ENCODE measurements at places on chromosomes 11 and 22.

DNA sequence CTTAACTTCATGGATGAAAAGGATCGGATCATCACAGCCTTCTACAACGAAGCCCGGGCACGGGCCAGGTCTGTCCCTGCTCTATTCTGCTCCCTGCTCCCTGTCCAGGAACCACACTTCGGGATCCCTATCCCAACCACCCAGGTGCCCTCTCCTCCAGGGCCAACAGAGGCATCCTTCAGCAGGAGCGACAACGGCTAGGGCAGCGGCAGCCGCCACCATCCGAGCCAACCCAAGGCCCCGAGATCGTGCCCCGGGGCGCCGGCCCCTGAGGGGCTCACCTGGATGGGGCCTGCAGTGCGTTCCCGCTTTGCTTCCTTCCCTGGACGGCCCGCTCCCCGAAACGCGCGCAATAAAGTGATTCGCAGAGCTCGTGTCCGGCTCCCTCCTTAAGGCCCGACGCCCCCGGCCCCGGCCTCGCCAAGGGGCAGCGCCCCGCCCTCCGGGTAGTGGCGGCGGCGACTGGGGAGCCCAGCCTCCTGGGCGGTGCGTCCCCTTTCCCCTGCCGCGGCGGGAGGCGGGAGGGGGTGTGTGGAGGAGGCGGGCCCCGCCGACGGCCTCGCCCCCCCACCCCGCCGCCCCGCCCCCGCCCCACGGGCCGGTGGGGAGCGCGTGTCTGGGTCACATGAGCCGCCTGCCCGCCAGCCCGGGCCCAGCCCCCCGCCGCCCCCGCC is at the start of gene VEGFB:
Gene VEGFB, plus strand, starts transcription at position 672 of the 674 bp plus-strand sequence. CDS start 250 bp downstream, outside the sequence.
- DNase-seq = peak; percentile 78

DNA sequence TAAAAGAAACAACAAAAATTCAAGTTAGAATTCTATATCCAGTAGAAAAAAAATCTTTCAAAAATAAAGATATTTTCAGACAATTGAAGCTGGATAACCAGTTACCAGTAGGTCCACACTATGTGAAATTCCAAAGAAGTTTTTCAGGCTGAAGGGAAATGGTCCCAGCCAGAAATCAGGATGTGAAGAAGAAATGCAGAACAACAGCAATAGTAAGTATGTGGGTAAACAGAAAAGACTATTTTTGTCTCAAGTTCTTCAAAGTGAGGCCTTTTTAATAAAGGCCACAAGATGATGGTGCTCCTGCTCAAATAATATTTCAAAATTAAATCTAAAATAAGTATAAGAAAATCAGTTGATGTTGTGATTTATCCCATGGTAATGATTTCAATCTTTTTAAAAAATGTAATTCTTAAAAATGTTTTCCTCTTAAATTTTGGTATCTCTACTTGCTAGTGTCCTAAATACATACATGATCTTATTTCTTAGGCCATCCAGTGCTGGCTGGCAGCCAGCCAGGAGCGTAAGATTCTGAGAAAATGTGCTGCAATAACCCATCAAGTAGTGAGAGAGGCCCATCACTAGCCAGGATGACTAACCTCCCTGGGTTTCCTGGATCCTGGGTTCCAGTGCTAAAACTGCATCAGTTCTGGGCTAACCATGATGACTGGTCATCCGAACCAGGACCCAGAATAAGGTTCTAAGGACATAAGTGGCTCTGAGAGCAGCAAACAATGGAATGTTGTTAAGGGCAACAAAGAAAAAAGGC is 15.6 kb upstream of the UCP3 start:
- peak; percentile 64 for DNase-seq

- DNase-seq = no peak
Observed at GRCh38 chr11:69658626-69659450, 16.3 kb downstream of the LTO1 start.

GRCh38 chr11:76361776-76362175 is 19.2 kb downstream of the THAP12 start:
- no peak for DNase-seq

- no peak for DNase-seq
Observed at GRCh38 chr22:24460418-24461089, 33.2 kb downstream of the ADORA2A start.

DNA sequence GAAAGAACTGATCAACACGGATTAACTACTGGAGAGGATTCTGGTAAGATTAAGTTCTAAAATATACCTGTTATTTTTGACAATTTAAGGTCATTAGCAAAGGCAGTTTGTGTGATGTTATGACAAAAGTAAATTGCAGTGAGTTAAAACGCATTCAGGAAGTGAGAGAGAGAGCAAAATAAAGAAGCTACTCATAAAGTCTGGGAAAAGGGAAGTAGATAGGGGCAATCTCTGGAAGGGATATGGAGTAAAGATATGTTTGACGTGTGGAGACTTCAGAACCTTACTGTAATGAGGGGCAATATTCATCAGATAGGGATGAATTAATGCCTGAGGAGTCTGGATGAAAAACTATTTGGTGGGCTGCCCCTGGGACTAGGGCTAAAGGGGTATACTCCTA is 16.8 kb downstream of the OR56B4 start:
- no peak for DNase-seq

DNA sequence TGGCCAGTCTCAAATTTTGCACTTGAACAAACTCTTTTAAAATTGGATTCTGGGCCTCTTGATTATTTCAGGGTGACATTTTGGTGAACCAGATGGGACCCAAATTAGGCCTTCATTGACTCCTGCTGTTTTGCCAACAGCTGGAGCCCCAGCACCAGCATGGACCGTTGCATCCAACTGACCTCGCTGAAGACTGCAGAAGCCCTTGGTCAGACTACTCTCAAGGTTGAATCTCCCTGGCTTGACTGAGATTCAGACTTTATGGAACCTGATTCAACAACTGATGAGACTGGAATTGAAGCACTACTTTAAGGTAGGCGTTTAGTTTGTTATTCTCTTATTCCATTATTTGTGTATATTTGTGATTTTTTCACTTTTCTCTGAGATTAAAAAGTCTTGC is 41.7 kb downstream of the NARS2 start:
- no peak for DNase-seq

DNA sequence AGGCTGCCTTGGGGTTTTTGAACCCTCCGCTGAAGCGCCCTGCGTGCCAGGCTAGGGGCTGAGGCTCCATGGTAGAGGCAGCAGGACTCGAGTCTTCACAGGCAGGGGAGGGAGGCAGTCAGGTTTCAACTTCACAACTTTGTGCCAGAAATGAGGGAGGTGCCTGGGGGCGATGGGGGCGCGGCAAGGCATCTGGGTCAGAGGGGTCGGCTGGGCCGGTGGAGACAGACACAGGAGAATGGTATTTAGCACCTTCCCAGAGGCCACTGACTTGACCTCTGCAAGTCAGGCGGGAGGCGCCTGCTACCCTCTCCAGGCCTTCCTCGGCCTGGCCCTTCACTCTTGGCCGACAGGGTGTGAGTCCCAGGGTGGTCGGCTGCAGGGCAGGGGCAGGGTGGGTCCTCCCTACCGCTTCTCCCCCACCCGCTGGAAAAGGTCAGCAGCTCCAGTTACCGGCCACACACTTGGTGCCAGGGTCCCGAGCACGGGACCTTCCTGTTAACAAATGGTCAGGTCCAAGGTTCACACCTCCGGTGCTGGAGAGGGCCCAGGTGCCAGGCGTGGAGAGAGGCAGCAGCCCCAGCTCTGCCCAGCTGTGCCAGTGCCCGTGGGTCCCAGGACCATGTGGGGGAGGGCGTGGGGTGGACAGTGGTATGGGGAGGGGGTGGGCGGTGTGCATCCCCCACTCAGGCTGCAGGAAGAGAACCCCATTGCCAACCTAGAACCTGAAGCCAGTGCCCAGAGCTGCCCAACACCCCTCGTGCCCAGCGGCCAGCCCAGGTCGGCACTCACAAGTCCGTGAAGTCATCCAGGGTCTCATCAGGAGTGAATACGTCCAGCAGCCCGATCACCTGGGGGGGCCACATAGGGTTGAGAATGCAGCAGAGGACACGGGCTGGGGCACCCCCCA is 3.8 kb downstream of the MAPK12 start:
- no peak for DNase-seq

GRCh38 chr11:129281471-129282415 is 89.6 kb upstream of the ARHGAP32 start:
- no peak for DNase-seq

DNA sequence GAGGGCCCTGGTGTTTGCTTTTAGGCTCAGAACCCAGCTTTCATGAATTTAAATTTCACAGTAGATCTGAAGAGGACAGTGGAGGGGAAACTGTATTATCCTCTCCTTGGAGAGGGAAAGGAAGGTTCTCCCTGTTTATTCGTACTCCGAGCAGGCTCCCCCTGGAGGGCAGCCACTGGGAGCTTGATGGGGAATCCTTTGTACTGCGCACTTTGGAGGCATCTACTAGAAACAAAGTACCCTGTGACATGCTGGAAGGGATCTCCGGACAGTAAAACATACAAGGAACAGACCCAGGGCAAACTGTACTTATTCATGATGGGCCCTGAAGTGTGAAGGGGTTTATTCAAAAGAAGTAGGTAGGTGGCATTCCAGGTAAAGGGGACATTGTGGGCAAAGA is 27.2 kb downstream of the NAV2 start:
- DNase-seq = no peak

GRCh38 chr11:71490731-71491390 is 36.2 kb upstream of the KRTAP5-7 start:
- DNase-seq = no peak

GRCh38 chr11:38582756-38583155 is 1984.7 kb upstream of the RAG2 start:
- no peak for DNase-seq

- DNase-seq = peak; percentile 46
Observed at GRCh38 chr11:63613517-63614135, 607 bp downstream of the PLAAT3 start.

GRCh38 chr11:48085688-48086087 is 105.3 kb downstream of the PTPRJ start:
- DNase-seq = no peak

GRCh38 chr11:12430351-12430750 is 53.0 kb downstream of the PARVA start:
- no peak for DNase-seq

GRCh38 chr11:2320568-2321310 is 18.9 kb downstream of the TSPAN32 start:
- no peak for DNase-seq

DNA sequence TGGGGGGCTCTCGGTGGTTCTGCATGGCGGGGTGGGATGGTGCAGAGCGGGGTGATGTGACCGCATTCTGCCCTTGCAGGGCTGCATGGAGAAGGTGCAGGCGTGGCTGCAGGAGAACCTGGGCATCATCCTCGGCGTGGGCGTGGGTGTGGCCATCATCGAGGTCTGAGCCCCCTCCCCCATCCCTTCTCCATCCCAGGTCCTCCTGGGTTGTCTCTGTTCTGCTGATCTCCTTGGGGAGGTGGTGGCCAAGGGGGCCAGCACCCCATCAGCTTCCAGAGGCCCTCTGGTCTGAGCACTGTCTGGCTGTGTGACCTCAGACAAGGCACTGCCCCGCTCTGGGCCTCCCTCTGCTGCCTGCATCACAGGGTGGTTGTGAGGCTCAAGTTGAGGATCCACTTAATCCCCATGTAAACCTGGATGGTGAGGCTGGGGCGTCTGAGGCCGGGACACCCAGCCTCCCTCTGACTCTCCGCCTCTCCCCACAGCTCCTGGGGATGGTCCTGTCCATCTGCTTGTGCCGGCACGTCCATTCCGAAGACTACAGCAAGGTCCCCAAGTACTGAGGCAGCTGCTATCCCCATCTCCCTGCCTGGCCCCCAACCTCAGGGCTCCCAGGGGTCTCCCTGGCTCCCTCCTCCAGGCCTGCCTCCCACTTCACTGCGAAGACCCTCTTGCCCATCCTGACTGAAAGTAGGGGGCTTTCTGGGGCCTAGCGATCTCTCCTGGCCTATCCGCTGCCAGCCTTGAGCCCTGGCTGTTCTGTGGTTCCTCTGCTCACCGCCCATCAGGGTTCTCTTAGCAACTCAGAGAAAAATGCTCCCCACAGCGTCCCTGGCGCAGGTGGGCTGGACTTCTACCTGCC is 53.3 kb downstream of the CD82 start:
- no peak for DNase-seq

DNA sequence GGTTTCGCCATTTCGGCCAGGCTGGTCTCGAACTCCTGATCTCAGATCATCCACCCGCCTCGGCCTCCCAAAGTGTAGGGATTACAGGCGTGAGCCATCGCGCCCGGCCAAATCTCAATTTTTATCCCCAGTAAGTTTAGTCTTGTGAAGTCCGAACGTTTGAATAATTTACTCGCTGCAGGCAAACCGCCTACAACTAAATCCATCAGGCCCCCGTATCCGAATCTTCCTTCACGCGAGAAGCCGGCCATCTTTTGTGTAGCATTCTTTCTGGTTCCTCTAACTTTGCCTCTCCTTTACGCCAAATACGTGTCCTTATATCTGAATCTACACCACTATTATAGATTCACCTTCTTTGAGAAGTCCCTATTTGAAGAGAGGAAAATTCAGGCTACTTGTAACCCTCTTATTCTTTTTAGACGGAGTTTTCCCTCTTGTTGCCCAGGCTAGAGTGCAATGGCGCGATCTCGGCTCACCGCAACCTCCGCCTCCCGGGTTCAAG is 581 bp upstream of the EIF3L start:
- no peak for DNase-seq

GRCh38 chr11:85759915-85760314 is 51.0 kb downstream of the SYTL2 start:
- no peak for DNase-seq

- no peak for DNase-seq
Observed at GRCh38 chr11:113173126-113173525, 141.3 kb upstream of the TTC12 start.

- DNase-seq = no peak
Observed at GRCh38 chr11:65911682-65912568, 6.9 kb downstream of the C11orf68 start.

GRCh38 chr22:48805516-48805915 is 1022.2 kb downstream of the BRD1 start:
- no peak for DNase-seq

- no peak for DNase-seq
Observed at GRCh38 chr22:19271856-19272535, 19.5 kb downstream of the CLTCL1 start.

- peak; percentile 37 for DNase-seq
Observed at GRCh38 chr22:21764038-21764804, 28.6 kb upstream of the YPEL1 start.

- no peak for DNase-seq
Observed at GRCh38 chr11:80782135-80782885, 1341.5 kb upstream of the TENM4 start.

DNA sequence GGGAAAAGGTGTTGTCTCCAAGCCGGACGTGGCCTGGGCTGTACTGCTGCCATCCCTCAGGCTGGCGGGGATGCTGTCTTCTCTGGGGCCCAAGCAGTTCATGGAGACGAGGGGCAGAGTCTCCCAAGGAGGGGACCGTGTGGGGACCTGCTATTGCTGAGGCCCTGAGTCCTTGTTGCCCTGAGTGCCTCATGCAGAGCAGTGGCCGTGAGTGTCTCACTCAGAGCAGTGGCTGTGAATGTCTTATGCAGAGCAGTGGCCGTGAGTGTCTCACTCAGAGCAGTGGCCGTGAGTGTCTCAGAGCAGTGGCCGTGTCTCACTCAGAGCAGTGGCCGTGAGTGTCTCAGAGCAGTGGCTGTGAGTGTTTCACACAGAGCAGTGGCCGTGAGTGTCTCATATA is 54.7 kb downstream of the GRAMD4 start:
- DNase-seq = no peak
